ENCODE measurements at places on chromosomes 7 and 10. TPM values are rescaled to one million over a fixed set of nuclear protein-coding genes. Genes with fewer than 3 reads are reported as not detected.

DNA sequence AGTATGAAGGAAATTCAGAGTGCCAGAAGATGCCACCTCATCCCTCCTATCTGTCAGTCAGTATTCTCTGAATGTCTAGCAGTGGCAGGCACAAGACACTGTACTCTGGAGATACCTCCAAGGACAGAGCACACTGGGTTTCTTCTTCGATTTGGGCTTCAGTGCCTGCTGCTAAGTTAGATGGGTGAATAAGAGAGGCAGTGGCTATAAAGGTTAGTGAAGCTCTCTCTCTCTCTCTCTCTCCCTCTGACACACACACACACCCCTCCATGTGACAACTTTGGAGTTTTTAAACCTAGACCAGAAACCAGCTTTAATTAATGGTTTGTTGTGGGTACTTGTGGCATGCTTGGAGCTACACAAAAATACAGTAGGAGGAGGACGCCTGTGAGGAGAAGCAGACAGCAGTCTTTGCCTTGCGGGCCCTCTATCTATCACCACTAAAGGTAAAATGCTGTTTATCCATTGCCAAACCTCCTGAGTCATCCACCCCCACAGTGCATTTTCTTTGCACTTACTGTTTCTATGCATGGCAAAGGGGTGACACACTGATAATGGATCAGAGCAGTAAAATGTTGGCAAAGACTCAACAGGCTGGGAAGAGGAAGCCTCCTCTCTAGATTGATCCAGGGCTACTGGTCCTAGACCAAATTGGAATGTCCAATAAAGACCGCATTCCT lies 102.5 kb downstream of the TRIL start:
- H3K4me3 ChIP-seq, result no peak overlapping the region
- no peak overlapping the region for H3K27ac ChIP-seq
- no peaks in the 10 kb centered on the region for H3K36me3 ChIP-seq

- peak; percentile 52 for DNase-seq
- no peaks in the 10 kb centered on the region for H3K36me3 ChIP-seq
- H3K4me3 ChIP-seq, result no peak overlapping the region
- no peaks in the 10 kb centered on the region for H3K27me3 ChIP-seq
Observed at GRCh38 chr10:133104068-133104962, 16.6 kb downstream of the ADGRA1 start.

DNA sequence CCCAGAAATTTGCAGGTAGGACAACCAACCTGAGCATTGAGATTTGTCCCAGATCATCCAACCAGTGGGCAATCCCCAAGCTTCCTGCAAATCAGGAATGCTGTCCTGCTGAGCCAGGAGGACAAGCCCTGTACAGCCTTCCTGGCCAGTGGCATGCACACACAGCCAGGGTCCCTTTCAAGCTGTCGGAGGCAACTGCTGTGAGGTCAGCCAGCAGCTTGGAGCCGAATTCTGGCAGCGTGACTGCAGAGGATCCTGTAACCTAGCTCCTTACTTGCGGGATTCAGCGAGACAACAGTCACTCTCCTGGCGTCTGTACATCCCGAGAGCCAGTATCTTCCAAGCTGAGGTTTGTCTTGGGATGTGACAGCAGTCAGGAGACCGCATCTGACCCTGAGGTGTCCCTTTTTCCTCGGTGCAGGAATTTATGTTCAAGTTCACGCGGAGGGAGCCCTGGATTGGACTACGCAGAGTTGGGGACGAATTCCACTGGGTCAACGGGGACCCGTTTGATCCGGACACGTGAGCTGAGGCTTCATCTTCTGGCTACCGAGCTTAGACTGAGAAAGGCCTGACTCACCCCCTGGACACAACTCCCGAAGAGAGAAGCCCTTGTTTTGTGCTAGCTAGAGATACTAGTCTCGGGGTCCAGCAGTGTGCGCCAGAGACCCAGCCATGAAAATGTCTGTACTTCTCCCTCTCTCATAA lies 18.3 kb downstream of the CLEC2L start:
- no peak overlapping the region for H3K27ac ChIP-seq
- no peaks in the 10 kb centered on the region for H3K4me1 ChIP-seq
- H3K27me3 ChIP-seq, result no peaks in the 10 kb centered on the region
- DNase-seq, result peak; percentile 27
- H3K36me3 ChIP-seq, result no peaks in the 10 kb centered on the region

DNA sequence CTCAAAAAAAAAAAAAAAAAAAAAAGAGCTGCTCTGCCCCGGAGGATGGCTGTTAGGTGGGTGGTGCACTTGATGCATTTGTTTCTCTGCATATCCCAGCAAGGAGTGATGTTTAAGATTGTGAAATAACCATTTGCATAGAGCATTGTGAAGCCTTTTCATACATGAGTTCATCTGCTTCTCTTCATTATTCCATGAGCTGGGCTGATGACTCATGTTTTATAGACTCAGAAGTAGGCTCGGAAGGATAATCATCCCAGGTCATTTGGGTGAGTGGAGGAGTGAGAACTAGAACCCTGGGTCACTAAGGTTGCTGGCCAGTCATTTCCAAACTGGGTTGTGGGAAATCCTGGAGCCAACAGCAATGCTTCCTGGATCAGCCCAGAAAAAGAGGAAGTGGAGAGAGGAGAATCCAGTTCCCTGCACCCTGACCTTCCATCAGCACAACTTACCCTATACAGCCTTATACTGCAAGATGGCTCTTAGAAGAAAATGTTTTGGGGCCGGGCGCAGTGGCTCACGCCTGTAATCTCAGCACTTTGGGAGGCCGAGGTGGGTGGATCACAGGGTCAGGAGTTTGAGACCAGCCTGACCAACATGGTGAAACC lies 45.3 kb downstream of the TACC2 start:
- no peak overlapping the region for H3K27ac ChIP-seq
- H3K36me3 ChIP-seq, result no peaks in the 10 kb centered on the region
- H3K4me3 ChIP-seq, result no peak overlapping the region
- no peaks in the 10 kb centered on the region for H3K4me1 ChIP-seq

DNA sequence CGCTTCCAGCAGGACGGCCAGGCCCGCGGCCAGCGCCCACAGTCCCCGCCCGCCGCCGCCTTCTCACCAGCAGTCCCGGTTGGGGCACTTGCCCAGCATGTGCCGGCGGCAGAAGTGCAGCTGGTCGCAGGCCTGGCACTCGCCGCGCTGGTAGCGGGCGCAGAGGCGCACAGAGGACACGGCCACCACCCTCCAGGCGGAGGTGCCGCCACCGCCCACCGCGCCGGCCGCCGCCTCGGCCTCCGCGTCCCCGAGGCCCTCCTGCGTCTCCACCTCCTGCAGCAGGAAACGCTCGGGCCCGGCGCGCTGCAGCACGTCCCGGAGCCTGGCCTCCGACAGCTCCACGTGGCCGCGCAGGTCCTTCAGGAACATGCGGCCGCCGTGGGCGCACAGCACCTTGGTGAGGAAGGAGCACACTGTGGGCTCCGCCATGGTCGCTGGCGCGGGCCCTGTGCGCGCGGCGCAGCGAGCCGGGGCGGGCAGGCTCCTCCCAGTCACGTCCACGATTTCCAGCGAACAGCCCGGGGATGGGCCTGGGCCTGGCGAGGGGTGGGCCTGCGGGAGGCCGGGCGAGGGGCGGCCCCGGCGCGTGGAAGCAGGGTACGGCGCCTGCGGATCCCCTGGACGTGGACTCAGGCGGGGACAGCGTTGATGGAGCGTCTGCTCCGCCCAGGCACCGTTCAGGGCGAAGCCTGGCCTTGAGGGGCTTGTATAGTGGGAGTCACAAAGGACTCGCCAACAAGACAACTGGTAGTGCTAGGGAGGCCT lies at the start of gene ZC3HAV1L:
TSS of gene ZC3HAV1L (minus strand) at position 457 of the 768 bp plus-strand sequence. CDS start at position 432, 25 bp downstream.
- DNase-seq, result peak; percentile 65
- no peaks in the 10 kb centered on the region for H3K36me3 ChIP-seq
- peak within 1 kb of the TSS; percentile 75 for H3K4me3 ChIP-seq

The CPED1 gene
- total RNA-seq, result 0.23 TPM

DNA sequence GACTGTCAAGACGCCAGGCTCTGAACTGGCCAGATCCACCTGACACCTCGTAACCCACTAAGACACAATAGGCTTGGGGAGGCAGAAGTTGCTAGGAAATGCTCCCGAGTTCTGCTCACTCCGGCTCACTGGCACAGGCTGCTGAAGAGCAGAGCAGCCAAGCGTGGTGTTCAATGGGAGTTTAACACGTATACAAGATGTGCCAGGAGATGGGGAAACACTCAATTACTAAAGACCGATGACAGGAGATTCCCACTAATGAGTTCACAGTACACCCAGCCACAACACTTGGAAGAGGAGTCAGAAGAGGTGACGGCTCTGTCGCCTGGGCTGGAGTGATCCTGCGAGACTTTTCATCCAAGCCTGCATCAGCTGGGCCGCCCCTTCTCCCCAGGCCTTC lies 303.4 kb downstream of the GFRA1 start:
- H3K27ac ChIP-seq, result no peak overlapping the region
- no peaks in the 10 kb centered on the region for H3K36me3 ChIP-seq
- H3K4me3 ChIP-seq, result no peak overlapping the region
- no peak for DNase-seq
- H3K4me1 ChIP-seq, result no peaks in the 10 kb centered on the region

- no peak overlapping the region for H3K4me3 ChIP-seq
- H3K27me3 ChIP-seq, result no peaks in the 10 kb centered on the region
- H3K36me3 ChIP-seq, result no peaks in the 10 kb centered on the region
Observed at GRCh38 chr7:8601121-8601520, 167.7 kb downstream of the NXPH1 start.

DNA sequence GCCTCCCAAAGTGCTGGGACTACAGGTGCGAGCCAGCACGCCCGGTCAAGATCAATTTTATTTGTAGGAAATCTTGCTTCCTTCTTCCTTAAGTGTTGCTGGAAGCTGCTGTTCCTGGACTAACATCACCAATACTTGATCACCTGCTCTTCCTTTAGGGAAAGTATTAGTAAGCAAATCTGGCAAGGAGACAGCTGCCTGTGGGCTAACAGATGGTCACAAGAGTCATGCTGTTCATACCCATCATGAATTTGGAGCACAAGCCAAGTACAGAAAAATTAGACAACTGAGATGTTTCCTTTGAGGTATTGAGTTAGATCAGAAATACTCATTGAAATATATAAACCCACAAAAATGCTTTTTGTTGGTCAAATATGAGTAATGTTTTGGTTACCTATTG lies 27.9 kb downstream of the BAIAP2L1 start:
- H3K36me3 ChIP-seq, result no peaks in the 10 kb centered on the region
- no peaks in the 10 kb centered on the region for H3K4me1 ChIP-seq
- no peak overlapping the region for H3K4me3 ChIP-seq
- DNase-seq, result no peak

- peaks cover 88% of the 10 kb centered on the region for H3K27me3 ChIP-seq
- H3K4me3 ChIP-seq, result peak within 1 kb of the TSS; percentile 74
- H3K4me1 ChIP-seq, result peaks cover 45% of the 10 kb centered on the region
- no peaks in the 10 kb centered on the region for H3K36me3 ChIP-seq
- peak; percentile 60 for DNase-seq
- no peak within 1 kb of the TSS for H3K27ac ChIP-seq
Observed at GRCh38 chr7:132575982-132576720, at the start of gene PLXNA4. Gene PLXNA4 (minus strand): TSS chr7:132576470. CDS start chr7:132508693, 67,777 bp downstream.

DNA sequence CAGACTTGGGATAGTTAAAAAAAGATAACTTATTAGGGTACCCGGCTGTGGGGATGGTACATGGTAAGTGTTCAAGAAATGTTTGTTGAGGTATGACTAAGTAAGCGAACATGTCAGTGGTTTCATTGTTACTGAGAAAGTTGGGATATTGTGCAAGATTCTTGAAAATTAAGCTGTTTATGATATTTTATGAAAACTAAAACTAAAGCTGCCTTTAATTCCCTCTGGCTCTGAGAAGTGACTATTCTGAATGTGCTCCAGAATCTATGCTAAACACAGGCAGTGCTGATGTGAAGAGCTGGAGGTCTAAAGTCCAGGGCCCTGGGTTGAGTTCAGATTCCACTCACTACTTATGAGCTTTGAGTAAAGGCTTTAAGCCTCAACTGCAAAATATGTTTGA lies 72.9 kb downstream of the AOAH start:
- H3K4me1 ChIP-seq, result peaks cover 27% of the 10 kb centered on the region
- no peak overlapping the region for H3K27ac ChIP-seq

DNA sequence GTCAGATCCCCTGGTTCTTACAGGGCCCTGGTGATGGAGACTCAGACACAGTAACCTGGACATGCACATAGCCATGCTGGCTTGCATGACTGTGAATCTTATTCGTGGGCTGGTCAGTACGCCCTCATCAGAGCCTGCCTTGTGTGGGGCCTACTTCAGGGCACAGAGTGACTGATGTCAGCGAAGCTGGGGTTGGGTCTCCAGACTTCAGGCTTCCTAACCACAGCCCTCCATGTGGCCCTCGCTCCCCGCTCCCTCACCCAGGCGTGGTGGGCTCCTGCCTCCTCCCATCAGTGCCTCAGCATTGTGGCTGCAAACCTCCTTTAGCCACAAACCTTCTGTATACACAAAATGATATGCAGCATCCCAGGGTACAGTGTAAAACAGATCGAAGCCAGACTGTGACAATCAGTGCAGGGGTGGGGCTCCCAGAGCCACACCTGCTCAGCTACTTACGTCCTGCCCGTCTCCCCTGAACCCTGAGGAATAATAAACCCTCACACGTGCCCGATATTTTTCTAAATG lies 7.1 kb upstream of the C10orf105 start:
- no peak overlapping the region for H3K4me3 ChIP-seq
- H3K27me3 ChIP-seq, result no peaks in the 10 kb centered on the region
- no peaks in the 10 kb centered on the region for H3K4me1 ChIP-seq
- no peak for DNase-seq

The SYT15B gene
- 0.08 TPM for total RNA-seq

DNA sequence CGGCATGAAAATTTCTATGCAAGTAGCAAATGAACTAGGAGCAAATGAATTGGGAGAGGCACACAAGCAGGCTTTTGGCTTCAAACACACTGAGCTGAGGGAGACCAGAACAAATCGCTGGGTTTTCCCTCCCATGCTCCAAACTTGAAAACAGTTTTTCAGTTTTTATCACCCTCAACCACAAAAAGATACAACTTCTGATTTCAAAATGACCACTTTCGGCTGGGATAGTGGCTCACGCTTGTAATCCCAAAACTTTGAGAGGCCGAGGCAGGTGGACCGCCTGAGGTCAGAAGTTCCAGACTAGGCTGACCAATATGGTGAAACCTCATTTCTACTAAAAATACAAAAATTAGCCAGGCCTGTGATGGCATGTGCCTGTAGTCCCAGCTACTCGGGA lies 9.0 kb upstream of the CHUK start:
- H3K4me3 ChIP-seq, result no peak overlapping the region
- peaks cover 12% of the 10 kb centered on the region for H3K36me3 ChIP-seq
- H3K27me3 ChIP-seq, result no peaks in the 10 kb centered on the region
- H3K27ac ChIP-seq, result no peak overlapping the region
- H3K4me1 ChIP-seq, result no peaks in the 10 kb centered on the region

DNA sequence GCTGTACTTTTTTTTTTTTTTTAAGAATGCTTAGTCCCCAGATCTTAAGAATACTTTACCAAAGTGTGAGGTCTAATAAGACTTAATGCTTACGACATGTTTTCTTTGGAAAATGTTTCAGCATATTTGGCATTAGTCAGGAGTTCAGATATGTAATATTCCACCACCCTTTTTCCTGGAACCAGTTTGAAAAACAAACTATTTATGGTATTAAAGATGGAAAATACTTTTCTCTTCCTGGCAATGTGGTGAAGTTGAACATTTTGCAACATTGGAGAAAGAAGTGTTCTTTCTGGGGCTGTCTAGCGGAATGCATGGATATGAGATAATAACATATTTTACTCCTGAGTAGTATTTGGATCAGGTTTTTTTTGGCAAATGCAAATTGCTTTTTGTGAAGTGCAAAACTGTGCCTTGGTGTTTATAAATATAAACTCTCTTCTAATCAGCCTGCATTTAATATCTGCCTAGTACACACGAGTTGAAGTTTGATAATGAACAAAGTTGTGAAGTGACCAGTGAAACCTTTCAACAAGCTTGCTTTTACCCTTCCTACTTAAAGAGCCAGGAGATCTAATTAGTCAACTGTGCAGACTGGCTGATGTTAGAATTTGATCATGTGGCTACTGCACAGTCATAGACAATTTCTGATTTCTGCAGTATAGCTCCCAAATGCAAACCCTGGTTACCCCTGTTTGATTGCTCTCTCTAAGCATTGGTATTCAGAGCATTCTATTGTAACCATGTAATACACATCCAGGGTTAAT lies 20.9 kb downstream of the MAP3K8 start:
- H3K4me3 ChIP-seq, result no peak overlapping the region
- DNase-seq, result no peak
- no peak overlapping the region for H3K27ac ChIP-seq
- H3K4me1 ChIP-seq, result peaks cover 22% of the 10 kb centered on the region
